ENCODE measurements at places on chromosomes 1 and 21. TPM values are rescaled to one million over a fixed set of nuclear protein-coding genes. Genes with fewer than 3 reads are reported as not detected.

GRCh38 chr1:41545996-41546832, 61.7 kb upstream of the EDN2 start:
- no peak for DNase-seq

DNA sequence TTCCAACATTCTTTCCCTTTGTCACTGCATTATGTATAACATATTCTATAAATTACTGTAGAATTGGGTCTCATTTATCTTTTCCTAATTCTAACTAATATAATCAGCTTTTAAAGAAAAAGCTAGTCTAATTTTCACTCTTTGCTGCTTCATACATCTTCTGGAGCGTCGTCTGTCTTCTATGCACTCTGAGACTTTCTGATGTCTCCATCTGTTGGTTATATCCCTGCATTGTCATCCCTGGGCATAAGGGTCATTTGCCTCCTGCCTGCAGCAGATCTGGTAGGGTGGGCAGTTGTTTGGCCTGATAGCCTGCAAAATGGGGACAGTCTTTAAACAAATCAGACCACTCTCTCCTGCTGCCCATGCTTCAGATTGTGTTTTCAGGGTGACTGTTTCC, 40.8 kb upstream of the DYNLT5 start:
- no peak for DNase-seq

GRCh38 chr1:93997756-93998155, 88.5 kb upstream of the GCLM start:
- no peak for DNase-seq

L1TD1 gene
- polyA plus RNA-seq = not detected

S100A4 gene
- 3,815 TPM for polyA plus RNA-seq

OR6N1 gene
- polyA plus RNA-seq = not detected
